ENCODE measurements at places on chromosomes 3 and 15. TPM values are rescaled to one million over a fixed set of nuclear protein-coding genes. Genes with fewer than 3 reads are reported as not detected.
A peak's percentile ranks its signal among the peaks of the same experiment; 100 is the strongest.

The PLSCR4 gene
- 12.2 TPM for total RNA-seq

DNA sequence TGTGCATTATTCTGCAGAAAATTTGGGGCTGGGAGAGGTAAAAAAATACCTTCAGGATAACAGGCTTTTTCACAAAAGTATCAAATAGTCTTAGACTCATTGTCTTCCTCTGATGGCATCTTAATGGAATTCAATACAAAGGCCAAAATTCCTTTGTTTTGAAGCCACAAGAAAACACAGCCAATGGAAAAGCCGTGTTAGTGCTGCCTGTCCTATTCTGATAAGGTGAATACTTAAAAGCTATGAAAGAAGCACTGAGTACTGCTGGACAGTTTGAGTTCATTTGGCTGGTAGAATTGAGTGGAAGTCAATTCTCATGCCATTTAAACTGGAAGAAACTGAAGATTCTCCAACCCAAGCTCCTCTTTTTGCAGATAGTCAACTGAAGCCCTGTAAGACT, 395.3 kb upstream of the TPRG1 start:
- no peak for DNase-seq
- H3K4me1 ChIP-seq, result peaks cover 51% of the 10 kb centered on the region
- no peak overlapping the region for H3K4me3 ChIP-seq
- no peaks in the 10 kb centered on the region for H3K27me3 ChIP-seq

The SLC22A14 gene
- total RNA-seq, result not detected

DNA sequence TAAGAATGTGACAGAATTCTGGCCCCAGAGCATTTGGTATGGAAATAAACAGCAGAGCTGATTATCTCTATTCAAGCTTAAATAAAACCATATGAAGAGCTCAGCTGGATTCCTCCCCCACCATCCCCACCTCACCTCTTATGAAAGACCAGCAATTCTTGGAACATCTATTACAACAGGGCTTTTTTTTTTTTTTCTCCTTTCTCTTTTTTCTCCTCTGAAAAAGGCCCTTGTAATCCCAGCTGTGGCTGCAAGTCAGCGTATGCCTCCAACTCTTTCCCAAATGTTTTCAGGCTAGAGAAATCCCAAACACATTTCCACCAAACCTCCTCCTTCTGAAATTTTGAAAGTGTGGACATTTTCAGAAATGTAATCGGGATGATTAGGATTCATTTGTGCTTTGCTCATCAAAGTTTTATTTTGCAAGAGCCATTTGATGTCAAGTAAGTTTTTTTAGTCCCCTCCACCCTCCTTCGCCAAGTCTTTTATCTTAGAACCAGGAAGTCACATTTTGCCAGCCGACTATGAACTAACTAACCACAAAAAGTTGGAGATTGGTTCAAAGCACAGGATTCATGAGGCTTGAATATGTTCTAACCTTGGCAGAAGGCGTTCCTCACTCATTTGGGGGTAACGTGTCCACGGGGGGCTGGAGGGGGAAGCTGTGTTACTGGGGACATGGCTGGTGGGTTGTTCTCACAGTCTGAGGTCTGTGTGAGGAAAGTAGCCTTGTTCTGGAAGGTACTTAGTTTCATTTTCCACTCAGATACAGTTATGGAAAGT, 142.0 kb upstream of the PDZRN3 start:
- no peak for DNase-seq
- no peaks in the 10 kb centered on the region for H3K27me3 ChIP-seq
- no peaks in the 10 kb centered on the region for H3K4me1 ChIP-seq
- H3K36me3 ChIP-seq, result no peaks in the 10 kb centered on the region
- H3K27ac ChIP-seq, result no peak overlapping the region

The ISLR2 gene
- 0.09 TPM for total RNA-seq

The GOLGA6A gene
- not detected for total RNA-seq

- no peak overlapping the region for H3K4me3 ChIP-seq
- no peaks in the 10 kb centered on the region for H3K4me1 ChIP-seq
- H3K27me3 ChIP-seq, result no peaks in the 10 kb centered on the region
- H3K36me3 ChIP-seq, result no peaks in the 10 kb centered on the region
Measured at GRCh38 chr3:113251817-113252216, 40.5 kb downstream of the BOC start.

GRCh38 chr3:10557781-10558373, 52.5 kb upstream of the ATP2B2 start:
- no peak overlapping the region for H3K27ac ChIP-seq
- DNase-seq, result no peak
- no peaks in the 10 kb centered on the region for H3K4me1 ChIP-seq
- peaks cover 4% of the 10 kb centered on the region for H3K27me3 ChIP-seq
- H3K4me3 ChIP-seq, result no peak overlapping the region

DNA sequence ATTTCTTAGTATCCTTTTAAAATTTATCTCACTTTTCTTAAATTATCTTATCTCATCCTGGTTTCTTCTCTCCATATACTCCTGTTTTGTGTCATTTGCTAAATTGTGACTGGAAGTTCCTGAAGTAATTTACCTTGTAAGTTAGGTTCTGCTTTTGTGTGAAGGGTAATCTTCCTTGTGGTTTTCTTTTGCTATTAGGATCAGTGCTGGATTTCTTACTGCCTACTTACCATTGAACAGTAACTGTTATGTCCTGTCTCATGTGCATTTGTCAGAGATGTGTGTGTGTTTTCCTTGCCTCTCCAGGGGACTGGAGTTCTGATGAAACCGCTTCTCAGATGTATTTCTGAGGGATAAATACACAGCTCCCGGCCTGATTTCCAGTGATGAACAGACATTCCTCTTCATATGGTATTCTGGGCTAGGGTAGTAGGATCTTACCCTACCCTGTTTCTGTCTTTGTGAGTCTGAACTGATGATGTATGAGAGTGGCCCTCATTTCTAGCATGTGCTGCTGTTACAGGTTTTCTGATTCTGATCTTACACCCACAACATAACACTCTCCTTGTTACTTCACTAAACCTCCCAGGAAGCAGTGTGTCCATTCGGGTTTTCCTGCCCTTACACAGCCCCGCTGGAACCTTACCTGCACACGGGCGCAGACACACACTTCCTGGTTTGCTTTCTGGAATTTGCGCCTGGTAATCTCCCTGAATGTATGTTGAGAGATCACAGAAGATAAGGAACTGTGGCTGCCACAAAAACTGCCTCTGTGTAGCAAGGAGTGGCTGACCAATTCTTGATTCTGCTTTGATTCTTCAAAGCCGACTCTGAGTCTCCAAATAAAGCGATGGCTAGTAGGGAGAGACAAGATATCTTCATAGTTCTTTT, 14.7 kb downstream of the PAK2 start:
- H3K36me3 ChIP-seq, result no peaks in the 10 kb centered on the region
- no peaks in the 10 kb centered on the region for H3K4me1 ChIP-seq
- peak overlapping the region; percentile 13 for H3K27ac ChIP-seq
- no peak for DNase-seq
- H3K27me3 ChIP-seq, result no peaks in the 10 kb centered on the region

The SV2B gene
- 8.4 TPM for total RNA-seq

The TMEM207 gene
- total RNA-seq, result not detected

GRCh38 chr3:55661571-55661970, 174.5 kb upstream of the WNT5A start:
- H3K27me3 ChIP-seq, result no peaks in the 10 kb centered on the region
- H3K36me3 ChIP-seq, result no peaks in the 10 kb centered on the region
- no peak overlapping the region for H3K4me3 ChIP-seq
- H3K27ac ChIP-seq, result no peak overlapping the region
- no peak for DNase-seq

GRCh38 chr15:58478579-58478978, 46.8 kb downstream of the LIPC start:
- no peak overlapping the region for H3K27ac ChIP-seq
- H3K4me3 ChIP-seq, result no peak overlapping the region
- H3K4me1 ChIP-seq, result peaks cover 12% of the 10 kb centered on the region

The CMTM8 gene
- total RNA-seq, result 16.4 TPM

The FANCD2OS gene
- total RNA-seq, result not detected

The LDHAL6B gene
- not detected for total RNA-seq

GRCh38 chr3:52834871-52835501, at the start of gene MUSTN1:
Gene MUSTN1 (minus strand): TSS chr3:52835019. CDS start chr3:52834948, 71 bp downstream.
- H3K4me3 ChIP-seq, result no peak within 1 kb of the TSS
- H3K36me3 ChIP-seq, result no peaks in the 10 kb centered on the region
- peaks cover 14% of the 10 kb centered on the region for H3K4me1 ChIP-seq
- no peaks in the 10 kb centered on the region for H3K27me3 ChIP-seq
- no peak within 1 kb of the TSS for H3K27ac ChIP-seq
- DNase-seq, result no peak

The PEX11A gene
- total RNA-seq, result 5.2 TPM

GRCh38 chr3:192655628-192656027, 71.7 kb downstream of the FGF12 start:
- no peak overlapping the region for H3K27ac ChIP-seq
- no peaks in the 10 kb centered on the region for H3K4me1 ChIP-seq
- no peak for DNase-seq
- no peak overlapping the region for H3K4me3 ChIP-seq
- no peaks in the 10 kb centered on the region for H3K27me3 ChIP-seq
